ENCODE measurements at places on chromosomes 2 and 18.

- DNase-seq, result no peak
These were observed 106.9 kb downstream of the FBXO15 start for GRCh38 chr18:74040459-74041332.

DNA sequence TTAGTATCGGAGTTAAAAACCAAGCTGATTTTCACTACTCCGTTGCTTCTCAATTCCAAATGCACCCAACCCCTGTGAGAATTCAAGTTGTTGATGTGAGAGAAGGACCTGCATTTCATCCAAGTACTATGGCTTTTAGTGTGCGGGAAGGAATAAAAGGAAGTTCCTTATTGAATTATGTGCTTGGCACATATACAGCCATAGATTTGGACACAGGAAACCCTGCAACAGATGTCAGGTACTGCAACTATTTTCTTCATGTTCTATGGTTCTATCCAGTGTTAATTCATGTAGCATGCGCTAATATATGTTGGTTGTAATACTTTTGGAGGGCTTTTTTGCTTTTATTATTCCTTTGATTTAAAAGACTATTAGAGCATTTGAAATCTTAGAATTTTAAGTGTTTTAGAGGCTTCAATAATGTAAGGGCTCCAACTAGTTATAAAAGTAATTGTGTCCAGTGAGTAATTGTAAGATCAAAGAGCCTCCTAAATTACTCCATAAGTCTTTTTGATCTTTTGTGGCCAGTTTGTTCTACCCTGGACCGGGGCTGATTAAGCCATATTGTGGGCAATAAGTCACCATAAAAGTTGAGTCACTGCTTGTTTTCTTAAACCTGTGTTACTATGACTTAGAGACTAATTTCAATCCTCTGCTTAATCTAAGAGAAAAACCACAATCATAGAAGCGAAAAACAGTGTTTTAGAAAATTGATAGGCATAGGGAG, 22.9 kb downstream of the DSG4 start:
- DNase-seq, result peak; percentile 91

DNA sequence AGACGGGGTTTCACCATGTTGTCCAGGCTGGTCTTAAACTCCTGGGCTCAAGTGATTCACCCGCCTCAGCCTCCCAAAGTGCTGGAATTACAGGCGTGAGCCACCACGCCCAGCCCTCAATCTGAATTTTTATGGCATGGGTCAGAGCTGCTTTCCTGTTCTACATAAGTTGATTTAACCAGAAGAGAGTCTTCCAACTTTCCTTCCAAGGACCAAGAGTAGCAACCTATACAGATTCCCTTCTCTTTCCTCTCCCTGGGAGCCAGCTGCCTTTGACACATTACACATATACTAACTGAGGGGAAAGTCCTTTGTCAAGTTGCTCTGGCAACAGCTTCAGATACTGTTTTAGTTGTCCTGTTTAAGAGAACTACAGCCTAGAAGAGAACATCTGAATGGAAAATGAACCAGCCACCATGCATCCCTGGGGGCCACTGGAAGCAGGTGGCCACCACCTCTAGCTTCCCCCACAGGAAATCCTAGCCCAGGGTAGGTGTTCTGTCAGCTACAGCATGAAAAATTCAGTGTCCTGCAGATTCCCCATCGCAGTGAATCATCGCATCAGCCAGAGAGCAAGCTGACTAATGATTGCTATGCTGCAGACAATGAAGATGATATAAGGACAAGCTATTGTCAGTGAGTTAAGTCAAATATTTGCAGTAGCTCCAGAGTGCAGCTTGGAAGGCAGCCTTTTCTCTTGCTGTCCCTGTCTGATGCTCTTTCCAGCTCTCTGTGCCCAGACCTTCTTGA, 62.9 kb downstream of the POMC start:
- DNase-seq, result peak; percentile 55

DNA sequence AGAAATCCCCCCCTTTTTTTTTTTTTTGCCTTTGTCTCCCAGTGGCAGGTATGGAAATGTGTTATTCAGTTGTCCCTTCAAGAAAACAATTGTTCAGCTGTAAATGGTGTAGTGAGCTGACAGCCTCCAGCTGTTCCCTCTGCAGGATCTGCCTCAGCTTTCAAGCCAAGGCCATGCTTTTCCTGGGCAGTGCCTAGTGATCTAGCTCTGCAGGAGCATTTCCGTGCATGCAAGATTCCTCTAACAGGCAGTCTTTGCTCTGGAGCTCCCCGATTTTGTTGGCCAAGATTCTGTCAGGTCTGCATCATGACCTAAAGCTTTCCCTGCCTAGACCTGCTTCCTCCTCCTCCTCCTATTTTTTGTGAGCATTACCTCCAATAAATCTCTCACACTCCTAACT, 300.7 kb upstream of the UBE2E3 start:
- DNase-seq, result no peak

DNA sequence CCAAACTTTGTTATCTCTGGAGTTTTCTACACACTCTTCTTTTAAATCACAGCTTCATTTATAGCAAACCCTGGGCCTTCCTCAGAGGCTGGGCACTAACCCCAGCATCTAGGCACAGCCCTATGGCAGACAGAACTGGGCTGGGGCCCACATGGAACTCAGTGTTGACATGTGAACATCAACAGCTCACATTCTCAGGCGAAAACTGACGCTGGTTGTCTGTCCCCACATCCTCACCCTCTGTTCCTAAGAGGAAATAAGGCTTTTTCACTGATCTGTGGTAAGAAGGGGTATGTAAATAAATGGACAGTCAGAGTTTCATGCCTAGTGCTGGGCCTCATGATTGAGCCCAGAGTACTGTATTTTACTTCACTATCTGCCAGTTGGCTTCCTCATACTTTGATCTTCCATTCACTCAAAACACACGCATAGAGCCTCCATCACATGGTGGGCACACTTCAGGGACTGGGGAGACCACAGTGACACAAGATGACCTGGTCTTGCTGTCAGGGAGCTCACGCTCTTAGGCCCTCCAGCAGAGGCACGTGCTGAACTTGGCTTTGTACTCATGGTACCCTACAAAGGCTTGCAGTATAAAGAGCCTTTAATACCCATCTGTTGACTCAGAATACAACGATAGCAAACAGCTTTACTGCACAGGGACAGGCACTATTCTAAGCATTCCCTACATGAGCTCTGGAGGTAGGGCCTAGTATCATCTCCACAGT, 43.0 kb downstream of the EFEMP1 start:
- DNase-seq, result peak; percentile 48

DNA sequence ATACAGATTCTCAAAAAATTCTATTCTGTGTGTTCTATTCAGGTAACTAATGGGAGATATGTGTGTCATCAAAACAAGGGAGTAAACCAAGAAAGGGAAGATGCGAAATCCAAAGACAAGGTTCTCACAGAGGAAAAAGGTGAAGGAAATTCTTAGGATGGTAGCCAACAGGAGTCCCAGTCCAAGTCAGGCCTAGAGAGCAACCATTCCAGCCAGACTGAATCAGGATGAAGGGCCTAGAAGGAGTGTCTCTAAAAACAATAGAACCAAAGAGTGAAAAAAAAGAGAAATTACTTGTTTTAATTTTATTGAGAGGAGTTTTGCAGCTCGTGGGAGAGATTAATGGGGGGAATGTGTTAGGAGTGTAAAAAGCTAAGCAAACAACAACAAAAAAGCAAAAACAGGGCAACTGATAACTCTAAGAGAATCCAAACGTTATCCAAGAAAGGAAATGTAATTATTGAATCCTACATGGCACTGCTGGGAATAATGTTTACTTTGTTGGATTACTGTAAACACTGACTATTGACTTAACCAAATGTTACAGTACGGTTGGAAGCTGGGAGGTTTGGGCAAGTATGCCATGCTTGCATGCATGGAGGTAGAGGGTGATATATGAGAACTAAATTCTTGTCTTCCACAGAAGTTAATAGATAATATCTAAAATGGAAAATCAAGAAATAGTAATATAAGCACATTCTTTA, 12.3 kb downstream of the MAP3K20 start:
- no peak for DNase-seq

- DNase-seq, result no peak
These were observed 592.3 kb downstream of the THSD7B start for GRCh38 chr2:137357634-137358033.

- DNase-seq, result peak; percentile 2
These were observed 138.8 kb upstream of the SATB2 start for GRCh38 chr2:199596549-199596948.

DNA sequence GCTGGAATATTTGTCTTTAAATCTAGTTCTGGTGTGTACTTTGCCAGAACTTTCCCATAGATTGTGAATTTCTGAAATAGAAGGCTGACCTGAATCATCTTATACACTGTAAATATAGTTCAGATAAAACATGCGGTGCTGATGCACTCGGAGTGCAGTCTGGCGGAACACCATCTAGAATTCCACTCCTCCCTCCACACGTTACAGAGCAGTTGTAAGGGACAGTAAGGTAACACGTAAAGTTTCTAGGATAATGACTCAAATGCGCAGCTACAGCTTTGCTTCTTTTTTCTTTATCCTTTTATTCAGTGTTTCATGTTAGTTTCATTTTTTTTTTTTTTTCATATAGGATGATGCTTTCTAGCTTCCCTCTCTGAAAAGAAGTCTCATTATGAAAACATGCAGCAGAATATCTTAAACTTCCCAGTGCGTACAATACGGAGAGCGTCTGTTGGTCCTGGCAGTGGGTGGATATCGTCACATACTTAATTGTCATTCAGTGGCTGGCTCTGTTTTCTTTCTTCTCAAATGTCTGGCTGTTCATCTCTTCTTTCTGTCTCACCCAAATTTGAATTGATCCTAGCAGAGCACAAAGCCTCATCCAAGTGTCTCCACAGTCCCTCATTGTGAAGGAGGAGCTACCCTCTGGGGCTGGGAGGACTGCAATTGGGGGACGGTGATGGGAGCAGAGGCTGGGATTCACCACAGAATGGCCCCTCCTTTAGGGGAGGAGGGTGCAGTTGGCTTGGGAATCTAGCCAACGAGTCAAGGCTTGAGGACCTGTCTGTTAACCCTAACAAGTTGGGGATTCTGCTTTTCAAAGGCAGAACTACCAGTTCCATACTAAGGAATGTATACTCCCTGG, 138.8 kb downstream of the MYT1L start:
- DNase-seq, result no peak

Measured in amniotic epithelial cell (primary cell).